ENCODE measurements at places on chromosomes 12 and 14. TPM values are rescaled to one million over a fixed set of nuclear protein-coding genes. Genes with fewer than 3 reads are reported as not detected.

DNA sequence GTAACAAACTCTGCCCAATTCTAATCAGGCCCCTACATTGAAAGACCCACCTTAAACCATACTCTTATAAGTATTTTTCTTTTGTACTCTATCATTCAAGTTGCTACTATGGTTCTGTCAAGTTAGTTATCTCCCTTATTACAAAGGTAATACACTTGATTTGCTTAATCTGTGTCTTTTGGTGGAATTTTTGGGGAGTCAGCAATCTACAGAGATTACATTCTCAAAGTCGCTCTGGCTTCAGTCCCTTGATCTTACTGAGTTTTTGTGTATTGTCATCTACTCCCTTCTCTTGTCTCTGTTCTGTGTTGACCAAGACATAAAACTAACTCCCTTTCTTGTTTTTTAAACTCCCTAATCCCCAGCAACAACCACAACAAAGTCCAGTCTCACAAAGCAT is 353.1 kb downstream of the LRIG3 start:
- no peaks in the 10 kb centered on the region for H3K4me1 ChIP-seq
- no peak overlapping the region for H3K27ac ChIP-seq
- no peak for DNase-seq
- no peaks in the 10 kb centered on the region for H3K36me3 ChIP-seq

CHD8 gene
- total RNA-seq, result 81.1 TPM

FAM90A1 gene
- total RNA-seq, result not detected

DNA sequence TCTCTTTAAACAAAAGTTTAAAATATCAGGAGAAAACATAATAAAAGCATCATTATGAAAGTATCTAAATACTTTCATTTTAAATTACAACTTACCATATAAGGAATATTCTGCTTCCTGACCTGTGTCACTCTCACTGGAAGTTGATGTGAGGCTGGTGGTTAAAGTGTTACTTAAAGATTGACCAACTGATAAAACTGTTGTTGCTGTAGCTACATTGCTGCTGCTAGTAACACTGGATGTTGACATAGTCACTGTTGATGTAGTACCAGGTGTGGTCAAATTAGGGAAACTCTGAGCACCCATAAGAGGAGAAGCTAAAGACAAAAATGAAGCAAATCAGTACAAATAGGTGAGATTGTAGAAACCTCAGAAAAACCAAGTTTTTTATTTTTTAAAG is 79.9 kb downstream of the HECTD1 start:
- no peaks in the 10 kb centered on the region for H3K27me3 ChIP-seq
- DNase-seq, result no peak
- no peaks in the 10 kb centered on the region for H3K4me1 ChIP-seq
- no peak overlapping the region for H3K4me3 ChIP-seq

DNA sequence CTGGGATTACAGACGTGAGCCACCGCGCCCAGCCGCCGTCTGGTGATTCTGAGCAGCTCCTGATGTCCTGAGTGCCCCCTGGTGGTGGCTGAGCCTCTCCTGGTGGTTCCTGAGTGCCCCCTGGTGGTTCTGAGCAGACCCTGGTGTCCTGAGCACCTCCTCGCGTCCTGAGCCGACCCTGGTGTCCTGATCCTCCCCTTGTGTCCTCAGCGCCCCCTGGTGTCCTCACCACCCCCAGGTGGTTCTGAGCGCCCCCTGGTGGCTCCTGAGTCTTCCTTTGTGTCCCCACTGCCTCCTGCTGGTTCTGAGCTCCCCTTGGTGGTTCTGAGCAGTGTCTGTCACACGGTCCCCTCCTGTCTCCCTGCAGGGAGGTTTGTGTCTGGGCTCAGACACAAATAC is 1304.9 kb downstream of the TMEM121 start:
- no peaks in the 10 kb centered on the region for H3K36me3 ChIP-seq
- DNase-seq, result no peak
- no peaks in the 10 kb centered on the region for H3K27me3 ChIP-seq
- H3K4me1 ChIP-seq, result no peaks in the 10 kb centered on the region
- H3K27ac ChIP-seq, result no peak overlapping the region

DNA sequence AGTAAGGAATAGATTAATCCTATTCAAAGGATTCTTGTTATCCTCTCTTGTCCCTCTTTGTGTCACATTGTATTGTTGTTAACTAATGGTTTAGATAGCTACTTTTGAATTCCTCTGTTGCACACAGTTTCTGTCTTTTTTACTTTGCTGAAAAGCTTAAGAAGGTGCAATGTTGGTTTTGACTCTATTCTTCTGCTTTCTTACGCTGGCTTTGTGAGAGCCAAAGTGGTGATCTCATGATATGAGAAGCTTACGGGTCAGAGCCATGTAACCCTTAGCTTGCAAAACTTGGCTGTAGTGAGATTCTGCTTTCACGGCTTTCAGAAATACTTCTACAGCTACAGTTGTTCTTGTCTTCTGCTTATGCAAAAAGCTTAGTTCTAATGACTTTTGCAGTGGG is 239.7 kb downstream of the TRHDE start:
- H3K4me3 ChIP-seq, result no peak overlapping the region
- DNase-seq, result peak; percentile 62
- no peaks in the 10 kb centered on the region for H3K27me3 ChIP-seq
- peak overlapping the region; percentile 80 for H3K27ac ChIP-seq
- H3K36me3 ChIP-seq, result no peaks in the 10 kb centered on the region

- peaks cover 6% of the 10 kb centered on the region for H3K27me3 ChIP-seq
- no peak overlapping the region for H3K27ac ChIP-seq
- H3K4me1 ChIP-seq, result no peaks in the 10 kb centered on the region
- no peak overlapping the region for H3K4me3 ChIP-seq
- H3K36me3 ChIP-seq, result no peaks in the 10 kb centered on the region
- DNase-seq, result no peak
Measured at GRCh38 chr12:26179826-26180225, 15.5 kb upstream of the SSPN start.

GRCh38 chr14:102187568-102188001 is 47.9 kb downstream of the WDR20 start:
- peaks cover 22% of the 10 kb centered on the region for H3K4me1 ChIP-seq
- no peak overlapping the region for H3K4me3 ChIP-seq
- DNase-seq, result no peak
- H3K27me3 ChIP-seq, result no peaks in the 10 kb centered on the region

DNA sequence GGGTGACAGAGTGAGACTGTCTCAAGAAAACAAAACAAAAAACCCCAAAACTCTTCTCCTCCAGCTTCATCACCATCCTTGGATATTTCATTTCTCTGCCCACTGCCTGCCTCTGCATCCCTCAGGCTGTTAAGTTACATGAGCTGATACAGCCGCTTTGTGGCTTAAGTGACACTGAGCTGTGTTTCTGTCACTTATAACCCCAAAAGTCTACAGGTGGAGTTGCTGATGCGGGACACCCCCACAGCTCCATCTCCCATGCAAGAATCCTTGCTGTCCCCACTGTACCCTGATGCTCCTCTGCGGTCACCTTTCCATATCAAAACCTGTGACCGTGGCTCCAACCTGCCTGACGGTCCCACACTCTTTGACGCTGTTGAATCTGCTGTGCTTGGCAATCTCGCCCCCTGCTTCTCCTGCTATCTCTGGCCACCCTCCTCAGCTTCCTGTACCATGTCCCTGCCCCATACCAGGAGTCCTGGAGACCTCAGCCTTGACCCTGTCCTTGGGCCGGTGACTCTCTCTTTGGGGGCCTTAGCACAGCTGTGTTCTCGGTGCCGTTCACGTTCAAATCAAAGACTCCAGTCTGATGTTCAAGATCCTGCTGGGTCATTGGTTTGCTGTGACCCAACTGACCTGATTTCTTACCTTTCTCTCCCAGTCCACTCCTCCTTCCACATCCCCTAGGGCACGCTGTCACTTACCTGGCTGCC is 20.3 kb downstream of the HVCN1 start:
- H3K27me3 ChIP-seq, result no peaks in the 10 kb centered on the region
- DNase-seq, result no peak
- H3K4me1 ChIP-seq, result no peaks in the 10 kb centered on the region

DNA sequence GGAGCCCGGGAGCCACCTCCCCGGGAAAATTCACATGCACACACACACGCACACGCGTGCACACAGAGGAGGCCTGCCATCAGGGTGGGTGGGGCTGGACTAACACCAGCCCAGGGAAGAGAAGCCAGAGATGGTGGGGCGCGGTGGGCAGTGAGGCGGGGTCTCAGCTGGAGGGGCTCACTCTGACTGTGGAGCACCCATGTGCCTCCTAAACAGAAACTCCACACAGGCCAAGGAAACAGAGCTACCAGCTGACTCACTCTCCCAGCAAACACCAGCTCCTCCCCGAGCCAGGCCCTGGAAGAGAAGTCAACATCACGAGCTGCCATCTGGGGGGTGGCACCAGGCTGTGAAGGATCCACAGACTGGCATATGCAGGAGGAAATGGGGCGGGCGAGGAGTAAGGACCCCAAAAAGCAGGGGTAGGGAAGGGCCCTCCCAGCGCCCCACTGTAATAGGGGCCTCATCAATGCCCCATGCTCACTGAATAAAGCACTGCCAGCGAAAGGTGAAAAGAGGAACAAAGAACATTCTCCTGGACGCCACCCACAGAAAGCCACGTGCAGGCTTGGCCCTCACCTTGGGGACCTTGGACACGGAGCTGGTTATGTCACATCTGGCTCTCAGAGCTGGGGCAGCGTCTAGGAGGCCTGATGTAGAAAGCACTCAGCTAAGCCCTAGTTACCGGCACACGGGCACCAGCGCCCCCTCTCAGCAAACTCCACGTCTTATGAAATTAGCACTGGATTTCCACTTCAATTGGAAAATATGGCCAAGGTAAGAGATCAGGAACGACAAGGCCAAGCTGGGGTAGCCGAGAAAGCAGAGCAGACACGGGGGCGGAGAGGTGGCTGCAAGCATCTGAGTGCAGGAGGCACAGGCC is 8.4 kb upstream of the INF2 start:
- no peaks in the 10 kb centered on the region for H3K27me3 ChIP-seq
- H3K27ac ChIP-seq, result no peak overlapping the region
- peak; percentile 52 for DNase-seq
- H3K36me3 ChIP-seq, result no peaks in the 10 kb centered on the region
- peak overlapping the region; percentile 17 for H3K4me3 ChIP-seq
- peaks cover 53% of the 10 kb centered on the region for H3K4me1 ChIP-seq

GRCh38 chr14:34452258-34452822 is 9.7 kb downstream of the SPTSSA start:
- DNase-seq, result no peak
- H3K4me1 ChIP-seq, result no peaks in the 10 kb centered on the region
- no peak overlapping the region for H3K4me3 ChIP-seq

- H3K4me1 ChIP-seq, result no peaks in the 10 kb centered on the region
- H3K27me3 ChIP-seq, result no peaks in the 10 kb centered on the region
- no peaks in the 10 kb centered on the region for H3K36me3 ChIP-seq
- DNase-seq, result no peak
- H3K27ac ChIP-seq, result no peak overlapping the region
Measured at GRCh38 chr14:98494582-98494981, 777.4 kb downstream of the BCL11B start.

DNA sequence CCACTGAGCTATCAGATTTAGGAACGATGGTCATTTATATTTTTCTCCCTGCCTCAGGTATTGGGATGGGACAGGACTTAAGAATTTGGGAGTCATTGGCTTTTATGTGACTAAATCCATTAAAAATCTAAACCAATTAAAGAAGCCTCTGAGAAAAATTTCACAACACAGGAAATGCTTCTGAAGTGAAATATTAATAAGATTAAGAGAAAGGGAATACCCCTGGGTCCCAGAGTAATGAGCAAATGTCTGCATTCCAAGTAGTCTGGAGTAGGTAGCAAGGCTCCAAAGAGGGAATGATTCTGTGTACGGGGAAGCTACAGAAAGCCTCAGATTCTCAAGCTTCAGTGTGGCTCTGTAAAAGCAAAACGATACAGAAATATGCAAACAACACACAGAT is 707 bp upstream of the MED6 start:
- H3K4me1 ChIP-seq, result peaks cover 10% of the 10 kb centered on the region
- peaks cover 19% of the 10 kb centered on the region for H3K27me3 ChIP-seq
- peak; percentile 7 for DNase-seq

DNA sequence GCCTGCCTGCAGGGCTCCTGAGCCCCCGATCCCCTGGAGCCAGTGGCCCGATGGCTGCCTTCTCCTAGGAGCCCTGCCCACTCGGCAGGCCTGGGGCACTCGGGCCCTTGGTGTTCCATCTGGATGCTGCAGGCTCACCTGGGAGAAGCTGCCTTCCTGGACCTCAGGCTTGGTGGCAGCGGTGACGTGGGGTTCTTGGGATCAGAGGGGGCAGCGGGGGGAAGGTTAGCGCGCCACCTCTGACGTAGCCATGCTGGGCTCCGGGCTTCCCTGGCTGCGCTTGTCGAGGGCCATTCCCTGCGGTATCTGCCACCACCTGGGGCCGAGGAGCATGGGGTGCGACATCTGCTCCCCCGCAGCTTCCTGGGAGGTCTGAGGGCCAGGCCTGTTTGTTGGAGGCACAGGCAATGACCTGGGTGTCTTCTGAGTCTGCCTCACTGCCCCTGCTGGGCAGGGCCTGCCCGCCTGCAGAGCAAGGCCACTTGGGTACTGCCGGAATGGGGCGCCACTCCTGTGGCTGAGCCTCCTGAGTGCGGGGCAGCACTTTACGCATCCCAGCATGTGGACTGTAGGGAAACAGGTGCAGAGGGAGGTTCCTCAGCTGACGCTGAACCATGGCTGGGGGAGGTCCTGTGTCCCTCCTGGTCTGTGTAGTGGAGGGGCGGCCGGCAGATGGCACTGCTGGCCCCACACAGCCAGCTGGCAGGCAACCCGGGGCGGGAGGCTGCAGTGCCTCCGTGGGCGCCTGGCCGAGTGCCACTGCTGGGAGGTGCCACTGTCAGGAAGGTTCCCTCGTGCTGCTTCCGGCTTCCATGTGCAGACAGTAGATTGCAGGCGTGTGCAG is 20.3 kb downstream of the MTA1 start:
- no peak overlapping the region for H3K4me3 ChIP-seq
- H3K27me3 ChIP-seq, result no peaks in the 10 kb centered on the region
- H3K27ac ChIP-seq, result no peak overlapping the region
- no peaks in the 10 kb centered on the region for H3K36me3 ChIP-seq
- no peak for DNase-seq

- DNase-seq, result peak; percentile 1
- no peak overlapping the region for H3K4me3 ChIP-seq
- H3K27ac ChIP-seq, result no peak overlapping the region
- no peaks in the 10 kb centered on the region for H3K27me3 ChIP-seq
Measured at GRCh38 chr12:41367726-41368405, 179.7 kb downstream of the PDZRN4 start.

EPYC gene
- not detected for total RNA-seq

- H3K27ac ChIP-seq, result no peak overlapping the region
- no peak for DNase-seq
- H3K36me3 ChIP-seq, result no peaks in the 10 kb centered on the region
- peaks cover 3% of the 10 kb centered on the region for H3K4me1 ChIP-seq
Measured at GRCh38 chr14:32350020-32350419, 20.9 kb downstream of the AKAP6 start.

GOLGA3 gene
- 19.4 TPM for total RNA-seq

GRCh38 chr14:73723797-73724661 is 9.8 kb upstream of the PNMA1 start:
- no peaks in the 10 kb centered on the region for H3K27me3 ChIP-seq
- H3K36me3 ChIP-seq, result no peaks in the 10 kb centered on the region
- H3K4me1 ChIP-seq, result peaks cover 25% of the 10 kb centered on the region
- DNase-seq, result peak; percentile 38
- H3K27ac ChIP-seq, result no peak overlapping the region
- no peak overlapping the region for H3K4me3 ChIP-seq

OR4E2 gene
- not detected for total RNA-seq

All from neural progenitor cell (in vitro differentiated cells).